Bladder microvascular endothelial cell (primary cell): ENCODE measurements at places on chromosomes 2 and 18. TPM values are rescaled to one million over a fixed set of nuclear protein-coding genes. Genes with fewer than 3 reads are reported as not detected.

Gene TRIM43
- total RNA-seq = not detected in 2 replicates

Gene EPAS1
- total RNA-seq = 182 and 257 TPM in 2 replicates

Gene RUFY4
- not detected in 2 replicates for total RNA-seq

Gene POTEJ
- total RNA-seq = 0.16 and 0.63 TPM in 2 replicates

Gene CFAP53
- 0.16 and 0.31 TPM in 2 replicates for total RNA-seq

Gene EFHD1
- 0.06 and 0.16 TPM in 2 replicates for total RNA-seq

Gene CNRIP1
- 34.0 and 42.7 TPM in 2 replicates for total RNA-seq

Gene PLEKHH2
- under 0.01 and 0.25 TPM in 2 replicates for total RNA-seq

Gene AGFG1
- total RNA-seq = 18.6 and 59.1 TPM in 2 replicates

Gene OTOS
- total RNA-seq = not detected in 2 replicates

Gene PROM2
- total RNA-seq = 0.44 TPM in 1 of 2 replicates, not detected in the other

Gene MDH1B
- total RNA-seq = 0.16 and 0.19 TPM in 2 replicates

Gene TUBB8B
- not detected in 2 replicates for total RNA-seq
